GM10248 (cell line): ENCODE measurements at places on chromosomes 4 and X.
A peak's percentile ranks its signal among the peaks of the same experiment; 100 is the strongest.

DNA sequence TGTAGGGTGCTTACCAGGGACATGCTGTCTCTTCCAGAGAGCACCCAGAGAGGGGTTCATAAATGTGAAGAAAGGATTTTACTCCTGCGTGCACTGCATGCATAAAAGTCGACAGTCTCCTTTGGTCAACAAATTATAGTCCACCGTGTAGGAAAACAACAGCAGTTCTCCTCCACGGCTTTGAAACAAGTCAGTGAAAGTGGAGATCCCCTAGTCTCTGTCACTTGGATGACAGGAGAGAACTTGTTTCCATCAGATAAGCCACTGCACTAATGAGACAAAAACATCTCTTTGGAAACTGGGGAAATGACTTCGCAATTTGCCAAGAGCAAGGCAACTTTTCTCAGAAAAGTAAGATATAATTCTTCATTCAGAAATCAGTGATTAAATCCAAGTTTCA is 9.7 kb downstream of the UNC5C start:
- no peak for DNase-seq

DNA sequence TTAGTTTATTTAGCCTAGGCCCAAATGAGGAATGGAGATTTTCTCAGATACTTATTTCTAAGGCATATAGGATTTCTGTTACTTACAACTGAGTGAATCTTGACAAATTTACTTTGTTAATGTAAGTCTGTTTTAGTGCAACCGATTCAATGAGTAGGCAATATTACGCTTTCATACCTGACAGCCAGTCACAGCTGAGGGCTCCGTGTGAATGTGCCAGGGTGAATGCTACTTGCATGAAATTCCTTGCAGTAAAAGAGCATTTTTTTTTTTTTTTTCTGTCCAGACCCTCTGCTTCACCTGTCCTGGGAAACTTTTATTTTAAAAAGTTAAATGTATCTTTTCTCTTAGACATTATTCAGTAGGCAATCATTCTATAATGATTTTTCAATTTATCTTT is 1100.0 kb downstream of the FAT4 start:
- DNase-seq: no peak

DNA sequence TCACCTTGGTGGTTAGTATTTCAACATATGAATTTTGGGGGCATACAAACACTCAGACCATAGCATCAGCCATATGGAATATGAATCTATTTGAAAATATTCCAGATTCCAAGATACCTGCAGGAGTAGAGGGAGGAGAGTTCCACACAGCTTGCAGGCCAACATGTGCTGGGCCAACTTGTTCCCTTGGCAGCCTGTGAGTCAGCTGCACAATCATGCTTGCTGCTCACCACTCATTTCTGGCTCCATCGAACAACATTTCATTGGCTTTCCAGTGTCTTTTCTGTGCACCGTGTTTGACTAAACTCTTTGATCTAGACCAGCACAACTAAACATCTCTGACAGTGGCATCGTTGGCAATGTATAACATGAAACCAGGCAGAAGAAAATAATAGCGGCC is 282.5 kb upstream of the RASGEF1B start:
- no peak for DNase-seq

GRCh38 chr4:184370711-184371389 is 103.5 kb downstream of the IRF2 start:
- DNase-seq: no peak

DNA sequence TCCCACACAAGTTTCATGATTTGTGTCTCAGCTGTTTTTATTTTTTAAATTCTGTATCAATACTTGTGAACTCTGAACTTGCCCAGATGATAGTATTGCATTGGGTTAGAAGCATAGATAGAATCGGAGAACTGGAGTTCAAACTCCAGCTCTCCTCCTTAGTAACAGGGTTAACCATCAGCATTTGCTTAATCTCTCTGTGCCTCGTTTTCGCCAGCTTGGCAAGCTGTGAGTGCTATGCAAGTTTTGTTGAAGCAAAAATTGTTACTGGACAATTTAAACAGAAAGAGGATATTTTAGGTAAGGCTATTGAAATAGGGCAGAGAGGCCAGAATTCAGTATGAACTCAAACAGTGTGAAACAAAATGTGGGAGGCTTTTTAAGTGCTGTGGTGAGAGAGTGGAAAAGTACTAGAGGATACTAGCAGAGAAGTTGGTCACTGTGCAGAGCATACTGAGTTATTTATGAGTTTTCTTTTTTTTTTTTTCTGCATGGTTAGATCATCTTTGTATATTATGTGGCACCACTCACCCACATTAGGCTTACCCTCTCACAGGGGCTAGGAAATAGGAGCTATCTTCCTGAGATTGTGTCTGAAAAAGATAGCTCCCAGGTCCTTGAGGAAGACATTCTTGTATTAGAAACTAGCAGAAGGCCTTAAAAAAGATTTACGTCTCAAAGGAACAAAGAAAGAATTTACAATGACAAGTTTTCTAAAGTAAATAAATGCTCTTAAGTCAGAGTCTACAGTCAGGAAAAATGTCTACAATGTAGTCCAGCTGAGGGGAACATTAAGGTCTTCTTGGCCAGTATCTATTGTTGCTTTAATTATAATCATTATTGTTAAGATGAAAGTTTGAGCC is 1126.6 kb downstream of the FAT4 start:
- no peak for DNase-seq

DNA sequence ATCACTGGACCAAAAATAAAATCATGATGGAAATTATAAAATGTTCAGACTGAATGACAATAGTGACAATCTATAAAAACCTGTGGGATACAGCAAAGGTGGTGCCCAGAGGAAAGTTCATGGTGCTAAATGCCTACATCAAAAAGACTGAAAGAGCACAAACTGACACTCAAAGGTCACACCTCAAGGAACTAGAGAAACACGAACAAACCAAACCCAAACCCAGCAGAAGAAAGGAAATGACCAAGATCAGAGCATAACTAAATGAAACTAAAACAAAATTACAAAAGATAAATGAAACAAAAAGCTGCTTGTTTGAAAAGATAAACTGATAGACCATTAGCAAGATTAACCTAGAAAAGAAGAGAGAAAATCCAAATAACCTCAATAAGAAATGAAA is 78.7 kb downstream of the ANAPC10 start:
- no peak for DNase-seq

- DNase-seq: no peak
Observed at GRCh38 chrX:24282381-24283126, 31.3 kb downstream of the SUPT20HL2 start.

DNA sequence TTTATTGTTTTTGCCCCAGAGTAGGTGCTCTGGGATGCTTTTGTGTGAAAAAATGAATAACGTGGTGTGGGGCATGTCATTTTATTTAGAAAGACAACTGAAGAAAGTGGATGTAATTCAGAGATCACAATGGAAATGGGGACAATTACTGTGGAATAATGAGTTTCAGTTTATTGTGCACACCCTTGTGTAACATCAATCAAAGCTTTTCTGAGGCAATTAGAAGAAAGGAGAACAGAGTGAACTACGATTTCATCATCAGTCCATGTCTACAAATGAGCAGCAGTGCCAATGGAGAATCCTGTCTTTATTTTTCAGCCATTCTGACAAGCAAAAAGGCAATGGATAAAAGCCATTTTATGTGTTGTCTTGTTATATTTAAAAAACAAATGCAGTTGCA is 339.2 kb downstream of the TMA16 start:
- no peak for DNase-seq

DNA sequence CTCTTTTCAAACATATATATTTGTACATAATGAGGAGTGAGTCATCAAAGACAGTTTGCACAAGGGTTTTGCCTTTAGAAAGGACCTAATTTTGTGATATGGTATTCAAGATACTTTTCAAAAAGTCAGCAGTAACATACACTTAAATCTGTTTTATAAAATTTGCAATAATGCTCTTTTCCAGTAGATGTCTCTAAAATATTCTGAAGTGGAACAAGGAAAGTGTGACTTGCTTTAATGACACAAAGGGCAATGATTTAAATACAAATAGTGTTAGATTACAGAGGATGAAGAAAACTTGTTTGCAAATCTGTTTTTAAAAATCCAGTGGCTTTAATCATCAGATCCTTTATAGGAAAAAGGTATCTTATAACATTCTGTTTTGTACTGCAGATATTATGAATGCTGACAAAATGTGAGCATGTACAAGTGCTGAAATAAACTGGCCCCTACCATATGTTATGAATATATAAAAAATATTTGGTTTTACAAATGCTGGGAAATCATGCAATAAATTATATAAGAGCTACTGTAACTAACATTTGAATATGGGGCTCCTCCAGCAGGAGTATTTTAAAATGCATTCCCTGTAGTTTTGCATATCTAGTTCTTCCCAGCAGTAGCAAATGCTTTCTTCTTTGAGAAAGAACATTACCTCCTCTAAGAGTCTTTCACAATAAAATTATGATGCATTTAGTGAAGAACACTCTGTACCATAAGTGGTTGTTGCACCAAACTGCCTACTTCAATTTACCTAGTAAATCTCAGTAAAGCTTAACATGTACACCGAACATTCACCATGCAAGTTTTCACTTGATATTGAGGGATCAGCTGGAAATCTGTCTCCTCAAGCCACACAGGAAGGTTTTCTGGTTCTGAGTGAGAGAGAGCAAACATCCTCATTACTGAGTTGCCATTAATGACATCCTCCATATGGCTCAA is 20.2 kb downstream of the MMRN1 start:
- DNase-seq: no peak

DNA sequence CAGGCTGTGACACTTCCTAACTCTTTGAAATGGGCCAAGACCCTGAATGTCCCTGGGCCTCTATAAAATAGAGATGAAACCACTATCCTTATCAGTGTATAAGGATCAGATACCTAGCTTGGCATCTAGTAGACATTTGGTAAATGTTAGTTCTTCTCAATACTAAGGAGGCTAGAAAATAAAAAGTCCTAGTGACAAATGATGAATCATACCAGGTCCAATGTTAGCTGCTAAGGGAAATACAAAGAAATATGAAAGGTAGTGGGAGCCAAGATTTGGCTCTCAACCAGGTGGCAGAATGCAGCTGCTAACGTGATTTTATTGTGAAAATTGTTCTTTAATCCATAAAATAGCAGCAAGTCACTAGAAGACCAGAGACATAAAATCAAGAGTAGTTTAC is 19.8 kb upstream of the PPARGC1A start:
- no peak for DNase-seq

DNA sequence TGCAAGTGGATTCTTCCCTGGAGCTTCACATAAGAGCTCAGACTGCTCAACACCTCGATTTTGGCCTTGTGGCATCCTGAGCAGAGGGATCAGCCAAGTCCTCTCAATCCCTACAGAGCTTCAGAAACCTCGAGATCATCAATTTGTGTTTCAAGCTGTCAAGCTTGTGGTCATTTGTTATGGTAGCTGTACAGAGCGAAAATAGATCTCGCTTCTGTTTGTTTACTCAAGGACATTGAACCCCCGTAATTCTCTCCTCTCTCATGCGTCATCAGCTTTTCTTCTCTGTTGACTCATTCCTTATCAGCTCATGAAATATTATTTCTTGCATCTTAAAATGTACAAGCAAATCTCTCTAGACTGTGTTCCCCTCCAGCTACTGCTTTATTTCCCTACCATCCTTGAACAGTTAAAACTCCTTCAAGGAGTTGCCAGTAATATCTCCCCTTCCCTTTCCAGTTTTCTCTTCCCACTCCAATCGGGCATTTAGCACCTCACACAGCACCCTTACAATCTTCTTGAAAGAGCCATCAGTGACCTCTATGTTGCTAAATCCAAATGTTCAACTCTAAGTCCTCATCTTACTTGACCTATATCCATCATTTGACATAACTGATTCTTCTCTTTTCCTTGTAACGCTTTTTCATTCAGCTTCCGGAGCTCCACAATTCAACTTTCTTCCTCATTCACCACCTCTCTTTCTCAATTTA is 106.2 kb upstream of the FAT1 start:
- DNase-seq: no peak

GRCh38 chr4:80362578-80363181 is 27.1 kb downstream of the CFAP299 start:
- DNase-seq: peak; percentile 30

DNA sequence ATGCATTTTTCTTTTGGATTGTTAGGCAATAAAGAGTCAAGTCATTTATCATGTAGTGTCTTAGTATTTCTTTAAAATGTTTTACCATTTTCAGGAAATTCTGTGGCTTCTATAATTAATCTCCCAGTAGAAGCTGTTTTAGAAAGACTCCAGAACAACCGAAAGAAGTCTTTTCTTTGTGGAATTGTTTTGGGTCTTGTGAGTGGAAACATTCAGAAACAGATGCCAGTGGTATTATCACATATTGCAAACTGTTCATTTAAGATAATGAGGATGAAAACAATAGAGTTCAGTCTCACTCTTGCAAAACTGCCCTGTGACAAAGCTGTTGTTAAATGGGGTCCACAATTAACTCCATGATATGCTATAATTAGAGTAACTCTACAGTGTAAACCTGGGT is 211.2 kb upstream of the KIT start:
- no peak for DNase-seq

DNA sequence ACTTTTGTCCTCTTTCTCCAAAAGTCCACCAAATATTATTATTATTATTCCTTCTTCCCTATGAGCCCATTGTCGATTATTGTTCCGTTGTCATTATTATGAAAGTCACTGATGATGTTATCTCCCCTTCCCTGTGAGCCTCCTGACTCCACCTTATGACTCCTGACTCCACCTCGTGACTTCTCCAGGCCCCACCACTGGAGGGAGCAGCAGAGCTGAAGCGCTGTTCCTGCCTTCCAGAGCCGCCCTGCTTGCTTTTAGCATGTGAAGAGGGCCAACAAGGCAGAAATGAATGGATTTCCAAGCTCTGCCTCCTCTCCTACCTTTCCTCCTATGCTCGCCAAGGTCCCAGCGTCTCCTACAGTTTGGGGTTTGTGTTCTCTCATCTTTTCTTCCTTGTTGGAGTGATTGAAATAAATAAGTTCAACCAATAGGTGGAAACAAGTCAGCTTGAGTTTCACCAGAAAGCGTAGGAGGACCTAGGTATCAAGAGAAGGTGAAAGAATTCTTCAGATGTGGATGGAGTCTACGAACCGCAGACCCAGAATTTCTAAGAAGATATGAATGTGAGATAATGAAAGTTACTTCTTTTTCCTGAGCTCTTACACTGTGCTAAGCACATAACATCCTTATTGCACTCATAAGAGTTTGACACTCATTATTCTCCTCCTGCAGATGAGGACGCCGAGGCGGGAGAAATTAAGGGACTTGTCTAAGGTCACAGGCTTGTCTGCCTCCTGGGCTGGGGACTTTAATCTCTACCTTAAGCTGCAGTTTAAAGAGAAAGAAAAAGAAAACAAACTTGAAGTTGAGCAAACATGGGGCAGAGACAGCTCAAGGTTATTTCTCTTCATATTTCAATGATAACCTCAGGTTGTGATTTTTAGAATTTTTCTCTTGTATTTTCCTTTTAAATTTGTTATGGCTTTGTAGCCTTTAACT is 26.1 kb downstream of the IGSF1 start:
- DNase-seq: no peak

GRCh38 chr4:150518559-150518958 is 63.4 kb upstream of the MAB21L2 start:
- DNase-seq: no peak
